ENCODE measurements at places on chromosomes 2 and 18.
A peak's percentile ranks its signal among the peaks of the same experiment; 100 is the strongest.

DNA sequence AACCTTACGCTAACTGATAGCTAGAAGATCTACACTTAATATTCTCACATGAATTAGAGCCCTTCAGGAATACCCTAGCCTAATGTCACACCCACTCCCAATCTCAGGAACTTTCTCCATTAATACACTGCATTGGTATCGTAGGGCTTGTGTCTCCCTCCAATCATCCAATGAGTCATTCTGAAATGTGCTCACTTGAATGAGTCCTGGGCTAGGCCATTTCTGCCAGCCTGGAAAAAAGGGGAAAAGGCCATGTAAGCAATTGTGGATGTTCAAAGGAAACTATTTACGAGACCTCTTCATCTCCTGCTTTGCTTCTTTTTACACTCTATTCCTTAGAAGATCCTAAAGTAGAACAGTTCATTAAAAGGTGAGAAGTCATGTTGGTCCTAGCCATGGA, 18.8 kb downstream of the ZEB2 start:
- DNase-seq = no peak

- DNase-seq = no peak
Observed at GRCh38 chr2:174693344-174693743, 70.9 kb downstream of the CHRNA1 start.

DNA sequence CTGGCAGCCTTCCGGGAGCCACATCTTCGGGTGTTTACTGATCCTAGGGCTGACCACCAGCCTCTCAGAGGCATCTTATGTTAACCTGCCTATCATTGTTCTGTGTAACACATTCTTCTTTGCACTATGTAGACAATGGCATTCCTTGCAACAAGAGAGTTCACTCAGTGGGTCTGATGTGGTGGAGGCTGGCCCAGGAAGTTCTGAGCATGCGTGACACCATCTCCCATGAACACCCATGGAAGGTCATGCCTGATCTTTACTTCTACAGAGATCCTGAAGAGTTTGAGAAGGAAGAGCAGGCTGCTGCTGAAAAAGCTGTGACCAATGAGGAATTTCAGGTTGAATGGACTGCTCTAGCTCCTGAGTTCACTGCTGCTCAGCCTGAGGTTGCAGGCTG, 15.3 kb upstream of the ALMS1 start:
- DNase-seq = no peak

DNA sequence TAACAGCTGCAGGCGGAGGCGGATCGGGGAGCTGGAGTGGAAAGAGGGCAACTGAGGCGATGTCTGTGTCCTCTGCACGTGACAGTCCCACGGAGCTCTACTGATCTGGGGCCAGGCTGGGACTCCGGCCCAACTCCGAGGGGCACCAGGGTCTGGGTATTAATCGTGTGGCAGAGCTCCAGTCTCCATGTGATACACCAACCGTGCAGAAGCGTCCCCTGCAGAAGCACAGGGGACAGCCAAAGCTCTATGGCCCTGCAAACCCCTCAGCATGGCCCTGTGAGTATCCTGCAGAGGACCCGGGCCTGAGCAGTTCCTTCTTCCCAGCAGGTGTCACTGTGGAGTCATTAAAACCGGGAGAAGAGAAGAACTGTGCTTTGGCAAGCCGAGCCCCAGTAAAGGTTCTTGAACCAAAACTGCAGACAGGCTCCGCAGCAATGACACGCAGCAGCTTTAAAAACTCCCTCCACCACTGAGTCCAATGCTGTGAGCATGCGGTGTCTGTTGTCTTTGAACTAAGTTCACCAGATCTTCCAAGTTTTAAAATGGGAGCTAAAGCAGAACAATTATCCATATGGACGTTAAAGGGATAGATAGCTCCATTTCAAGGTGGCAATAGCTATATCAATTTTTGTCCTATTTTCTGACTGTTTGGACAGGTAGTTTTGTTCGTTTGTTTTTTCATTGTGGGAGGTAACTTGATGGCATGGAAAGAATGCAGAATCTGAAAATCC, 79.4 kb downstream of the TMEM182 start:
- DNase-seq = peak; percentile 21

GRCh38 chr2:125643128-125643527, 1012.8 kb upstream of the GYPC start:
- DNase-seq = no peak

DNA sequence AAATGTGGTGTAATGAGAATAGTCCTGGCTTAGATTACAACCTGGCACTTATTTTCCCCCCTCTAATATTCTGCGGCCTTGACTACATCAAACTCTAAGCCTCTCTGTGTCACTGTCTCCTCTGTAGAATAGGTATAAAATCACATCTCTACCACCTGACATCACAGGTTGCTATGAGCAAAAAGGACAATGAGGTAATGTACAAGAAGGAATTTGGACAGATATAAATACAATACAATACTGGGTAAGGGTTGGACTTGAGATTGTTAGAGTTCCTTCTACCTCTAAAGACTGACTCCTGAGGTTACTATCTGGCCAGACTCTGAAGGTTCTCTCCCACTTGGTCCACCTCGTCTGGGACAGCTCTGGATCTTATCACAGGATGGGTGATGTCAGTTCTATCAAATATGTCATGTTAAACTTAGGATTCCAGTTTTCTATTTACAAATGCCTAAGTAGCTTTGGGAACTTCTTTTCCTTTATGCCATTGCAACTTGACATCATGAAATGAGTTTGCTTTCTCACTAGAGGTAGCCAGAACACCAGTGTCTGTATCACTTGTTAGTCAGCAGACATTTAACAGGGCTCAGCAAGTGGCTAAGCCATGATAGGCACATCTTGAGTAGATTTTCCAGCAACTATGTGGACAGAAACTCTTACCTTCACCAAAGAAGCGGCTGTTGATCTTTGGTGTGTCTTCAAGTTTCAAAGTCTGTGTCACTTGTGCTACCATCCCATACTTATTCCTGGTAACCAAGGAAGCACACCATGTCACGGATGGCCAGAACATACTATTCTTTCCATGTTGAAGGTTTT, 9.5 kb downstream of the APOB start:
- no peak for DNase-seq

Measured in H54 (cell line).